ENCODE measurements at places on chromosomes 5 and 9.
A peak's percentile ranks its signal among the peaks of the same experiment; 100 is the strongest.

GRCh38 chr5:54360925-54361662, 50.7 kb upstream of the ARL15 start:
- DNase-seq = peak; percentile 30

- no peak for DNase-seq
Measured at GRCh38 chr9:87533271-87533670, 35.6 kb downstream of the DAPK1 start.

GRCh38 chr5:15837551-15838289, 337.7 kb downstream of the FBXL7 start:
- no peak for DNase-seq

DNA sequence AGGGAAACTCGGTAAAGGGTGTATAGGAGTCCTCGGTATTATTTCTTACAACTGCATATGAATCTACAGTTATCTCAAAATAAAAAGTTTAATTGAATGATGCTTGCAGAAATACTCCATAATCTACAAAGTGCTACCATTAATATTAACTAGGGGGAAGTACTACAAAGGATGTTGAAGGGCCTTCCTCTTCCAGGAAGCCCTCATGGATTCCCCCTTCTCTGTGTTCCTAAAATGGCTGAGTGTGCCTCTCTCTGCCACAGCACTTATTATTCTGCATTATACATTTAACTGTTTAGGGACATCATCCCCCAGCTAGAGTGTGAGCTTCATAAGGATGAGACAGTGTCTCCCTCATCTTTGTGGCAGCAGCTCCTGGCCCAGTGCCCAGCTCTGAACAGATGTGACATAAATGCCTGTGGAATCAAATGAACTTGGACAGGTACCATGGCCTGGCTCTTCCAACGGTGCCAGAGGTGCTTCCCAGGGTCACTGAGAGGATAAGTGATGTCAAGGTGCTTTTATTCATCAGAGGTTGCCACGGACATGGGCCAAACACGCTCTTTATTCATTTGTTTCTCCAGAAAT, 99.5 kb downstream of the PAX5 start:
- DNase-seq = no peak

- DNase-seq = no peak
Measured at GRCh38 chr5:68848091-68848490, 245.7 kb upstream of the SLC30A5 start.

- no peak for DNase-seq
Measured at GRCh38 chr9:90838098-90838497, 36.5 kb downstream of the SYK start.

DNA sequence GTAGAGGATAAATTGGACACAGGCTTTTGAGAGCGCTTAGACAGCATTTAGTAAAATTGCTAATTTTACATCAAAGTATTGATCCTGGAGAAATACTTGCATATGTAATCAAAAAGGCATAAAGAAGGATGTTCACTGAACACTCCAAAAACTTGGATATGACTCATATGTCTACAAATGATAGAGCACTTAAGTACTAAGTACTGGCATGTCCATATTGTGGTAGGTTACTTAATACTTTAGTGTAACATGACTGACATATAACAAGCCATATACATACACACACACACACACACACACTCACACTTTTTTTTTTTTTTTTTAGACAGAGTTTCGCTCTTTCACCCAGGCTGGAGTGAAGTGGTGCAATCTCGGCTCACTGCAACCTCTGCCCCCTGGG, 361.9 kb downstream of the ARHGEF28 start:
- DNase-seq = no peak

DNA sequence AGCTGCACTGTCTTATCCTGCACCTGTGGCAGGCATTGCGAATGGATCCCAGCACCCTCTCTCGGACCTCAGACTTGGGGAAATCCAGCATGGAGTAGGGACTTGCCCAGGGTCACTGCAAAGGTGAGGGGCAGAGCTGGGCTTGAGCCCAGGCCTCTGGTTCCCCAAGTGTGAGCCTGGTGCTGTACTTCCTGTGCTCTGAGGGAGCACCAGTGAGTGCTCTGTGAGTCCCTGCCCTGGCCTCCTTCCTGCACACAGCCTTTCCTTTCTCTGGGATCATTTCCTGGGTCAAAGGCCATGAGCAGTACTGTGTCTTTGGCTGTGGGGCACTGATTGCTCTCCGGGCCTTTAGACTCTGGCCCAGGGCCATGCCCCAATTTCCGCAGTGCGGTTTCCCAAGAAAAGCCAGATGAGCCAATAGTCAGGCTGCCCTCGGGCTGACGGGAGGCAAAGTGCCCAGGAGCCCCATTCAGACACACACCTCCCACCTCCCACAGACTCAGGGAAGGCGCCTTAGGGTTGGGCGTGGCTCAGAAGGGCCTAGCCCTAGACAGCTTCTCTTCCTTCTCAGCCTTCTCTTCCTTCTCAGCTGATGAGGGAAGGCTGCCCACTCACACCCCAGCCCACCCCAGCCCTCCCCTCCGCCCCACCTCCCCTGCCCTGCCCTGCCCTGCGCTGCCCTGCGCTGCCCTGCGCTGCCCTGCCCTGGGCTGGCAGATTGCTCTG, 23.3 kb upstream of the TRIM14 start:
- peak; percentile 99 for DNase-seq

DNA sequence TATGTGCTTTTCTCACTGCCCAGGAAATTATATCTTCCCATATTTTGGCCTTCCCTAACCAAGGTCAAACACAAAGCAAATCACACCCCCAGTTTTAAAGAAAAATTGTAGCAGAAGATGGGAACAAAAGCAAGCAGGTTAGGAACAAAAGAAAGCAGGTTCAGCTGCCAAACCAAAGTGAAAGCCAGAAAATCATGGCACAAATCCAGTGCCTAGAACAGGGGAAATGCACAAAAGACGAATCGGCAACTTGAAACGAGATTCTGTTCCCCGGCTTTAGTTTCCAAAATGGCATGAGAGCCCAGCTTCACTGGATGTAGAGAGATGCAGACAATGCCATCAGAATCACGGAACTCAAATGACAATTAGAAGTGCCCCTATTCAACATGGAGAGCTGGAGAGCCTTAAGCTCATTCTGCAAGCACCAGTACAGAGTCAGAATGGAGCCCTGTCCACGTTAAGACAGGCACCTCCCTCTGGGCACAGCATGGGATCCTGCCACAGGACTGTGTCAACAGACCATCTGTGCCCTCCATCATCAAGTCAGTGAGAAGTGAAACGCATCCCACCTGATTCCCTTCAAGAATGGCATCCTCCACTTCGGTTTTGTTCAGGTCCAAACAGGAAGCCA, 13.8 kb downstream of the DNAH5 start:
- DNase-seq = no peak

- DNase-seq = peak; percentile 77
Measured at GRCh38 chr9:35945341-35946018, 12.5 kb downstream of the OR2S2 start.

DNA sequence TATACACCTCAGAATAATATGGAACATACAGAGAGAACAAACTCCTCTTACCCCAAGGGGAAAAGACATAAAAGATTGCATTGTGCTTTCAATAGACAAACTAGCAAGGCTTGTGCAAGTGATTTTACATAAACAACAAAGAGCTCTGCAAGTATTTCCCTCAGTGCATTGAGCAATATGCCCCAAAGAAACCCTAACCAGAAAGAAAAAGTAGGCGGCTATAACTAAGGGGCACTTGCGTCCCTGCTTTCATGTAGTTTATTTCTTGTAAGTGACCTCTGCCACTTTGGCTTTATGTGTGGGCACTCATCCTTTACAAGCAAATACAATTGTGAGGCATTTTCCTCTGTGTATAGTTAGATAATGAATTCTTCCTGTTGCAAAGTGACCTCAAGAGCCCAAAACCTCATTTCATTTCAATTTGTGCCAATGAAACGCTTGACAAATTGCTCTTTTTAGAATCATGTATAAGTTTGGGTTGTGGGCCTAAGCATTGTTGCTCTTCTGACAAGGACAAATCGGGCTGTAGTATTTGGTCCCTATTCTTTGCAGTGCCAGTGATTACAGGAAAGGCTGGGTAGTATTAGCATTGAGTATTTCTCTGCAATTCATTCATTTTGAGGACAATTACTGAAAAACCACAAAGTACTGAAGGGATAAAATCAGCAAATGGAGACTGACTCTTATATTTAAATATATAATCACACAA, 282.2 kb downstream of the DTWD2 start:
- DNase-seq = no peak

GRCh38 chr9:134391319-134392231, 65.3 kb downstream of the RXRA start:
- DNase-seq = no peak

DNA sequence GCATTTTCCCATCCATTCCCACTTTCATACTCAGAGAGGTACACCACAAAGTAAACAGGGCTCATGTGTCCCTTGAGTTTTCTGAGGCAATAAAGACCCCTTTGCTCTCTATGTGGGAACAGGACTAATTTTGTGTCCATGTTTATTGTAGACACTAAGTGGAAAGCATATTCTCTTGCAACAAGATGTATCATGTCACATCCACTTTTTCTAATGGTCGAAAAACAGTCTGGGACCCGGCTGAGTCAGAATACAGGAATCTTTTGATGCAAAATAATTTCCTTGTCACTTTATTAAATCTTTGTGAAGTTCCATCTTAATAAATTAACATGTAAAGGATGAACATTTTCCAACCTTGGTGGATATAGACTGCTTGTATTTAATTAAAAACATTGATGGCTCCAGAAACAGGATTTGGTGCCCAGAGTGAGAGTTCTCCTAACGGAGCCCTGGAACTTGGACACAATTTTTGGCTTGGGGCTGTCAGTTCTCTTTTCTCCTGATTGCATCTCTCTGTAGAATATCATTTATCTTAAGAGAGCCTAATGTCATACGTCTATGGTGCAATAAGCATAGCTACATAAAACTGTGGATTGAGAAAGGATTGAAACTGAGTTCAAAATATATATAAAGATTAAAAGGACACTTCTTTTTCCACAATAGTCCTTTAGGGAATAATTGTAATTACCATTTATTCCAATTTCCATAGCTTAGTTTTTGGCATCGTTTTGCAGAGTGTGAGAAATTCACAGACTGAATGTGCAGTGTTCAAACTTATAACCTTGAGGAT, 1116.7 kb upstream of the SEMA6A start:
- DNase-seq = no peak

GRCh38 chr5:60822285-60822556, 21.8 kb downstream of the ELOVL7 start:
- no peak for DNase-seq

- DNase-seq = no peak
Measured at GRCh38 chr5:173240091-173241050, 5.4 kb upstream of the NKX2-5 start.

DNA sequence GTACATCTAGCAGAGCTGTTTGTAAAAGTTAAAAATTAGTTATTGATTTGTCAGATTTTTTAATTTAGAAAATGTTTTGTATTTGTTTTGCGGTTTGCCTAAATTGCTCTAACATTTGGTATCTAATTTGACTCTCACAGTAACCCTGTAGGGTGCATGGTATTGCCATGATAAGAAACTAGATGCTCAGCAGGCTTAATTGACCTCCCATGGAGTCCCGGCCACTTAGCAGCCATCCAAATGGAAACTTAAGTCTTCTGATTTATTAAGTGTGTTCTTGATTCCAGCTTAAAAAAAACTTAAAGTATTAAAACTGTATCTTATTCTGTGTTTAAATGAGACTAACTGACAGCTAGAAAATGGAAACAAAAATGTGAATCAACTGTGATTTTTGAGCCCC, 54.5 kb downstream of the CAST start:
- DNase-seq = no peak

- DNase-seq = no peak
Measured at GRCh38 chr5:116564756-116565490, 9.7 kb downstream of the SEMA6A start.

GRCh38 chr5:168390491-168390890, 95.8 kb upstream of the RARS1 start:
- DNase-seq = no peak

DNA sequence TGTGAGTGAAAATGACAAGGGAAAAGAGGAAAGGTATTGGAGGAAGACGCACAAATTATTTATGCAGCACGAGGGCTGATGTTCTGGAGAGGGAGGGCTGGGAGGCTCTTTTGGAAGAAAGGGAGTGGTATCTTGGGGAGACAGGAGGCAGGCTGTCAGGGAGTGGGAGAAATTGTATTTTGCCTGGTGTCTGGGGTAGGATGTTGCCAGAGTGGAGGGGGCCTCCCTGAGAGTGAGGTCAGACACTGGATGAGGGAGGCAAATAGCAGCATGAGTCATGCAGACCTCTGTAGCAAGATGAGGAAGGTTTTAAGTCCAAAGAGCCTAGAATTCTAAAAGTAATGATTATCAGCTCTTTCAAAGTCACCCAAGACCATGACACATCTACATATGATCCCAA, 158.0 kb downstream of the DMRT2 start:
- DNase-seq = no peak

DNA sequence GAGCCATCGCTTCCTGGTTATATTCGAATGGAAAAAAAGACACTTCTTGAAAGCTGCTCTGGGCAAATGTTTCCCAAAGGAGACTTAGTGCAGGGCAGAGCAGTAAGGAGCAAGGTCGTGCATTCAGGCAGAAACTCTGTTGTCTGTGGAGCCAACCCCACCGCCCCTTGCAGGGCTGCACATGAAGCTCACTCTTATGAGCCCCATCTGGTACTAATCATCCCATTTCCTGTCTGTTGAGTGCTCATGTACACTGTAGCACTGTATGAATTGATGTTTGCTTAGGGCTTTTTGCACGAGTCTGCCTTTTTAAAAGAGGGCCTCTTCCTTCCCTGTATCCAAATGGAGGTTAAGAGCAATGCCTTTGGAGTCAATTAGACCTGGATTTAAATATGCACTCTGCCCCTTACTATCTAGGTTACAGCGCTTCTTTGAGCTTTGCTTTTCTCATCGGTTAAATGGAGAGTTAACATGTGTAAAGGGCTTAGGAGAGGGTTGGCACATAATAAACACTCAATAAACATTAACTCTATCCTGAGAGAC, 25.4 kb downstream of the HMHB1 start:
- peak; percentile 33 for DNase-seq

DNA sequence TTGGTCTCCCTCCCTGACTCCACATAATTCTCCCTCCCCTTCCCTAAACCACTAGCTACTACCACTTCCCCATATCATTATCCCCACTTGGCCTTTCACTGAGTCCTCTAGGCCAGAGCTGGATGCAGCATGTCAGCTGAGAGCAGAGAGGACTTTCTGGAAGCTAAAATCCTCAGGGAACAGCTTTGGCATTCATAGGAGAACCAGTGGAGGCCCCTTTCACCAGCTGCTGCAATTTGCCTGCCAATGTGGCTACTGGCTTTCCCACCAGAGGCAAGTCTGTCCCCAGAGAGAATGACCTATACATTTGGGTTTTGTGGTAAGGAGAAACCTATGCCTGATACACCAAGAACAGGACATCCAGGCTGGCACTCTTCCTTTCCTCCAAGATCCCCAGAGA, 14.4 kb downstream of the FAM219A start:
- DNase-seq = no peak

GRCh38 chr5:171363846-171364245, 23.8 kb upstream of the NPM1 start:
- no peak for DNase-seq

Data from large intestine (tissue), 12 donors.